Esophagus squamous epithelium (tissue), 5 donors: ENCODE measurements at places on chromosomes 12 and 14.

GRCh38 chr14:101960225-101960624, 4.1 kb upstream of the DYNC1H1 start:
- DNase-seq = no peak
- peaks cover 20% of the 10 kb centered on the region for H3K4me1 ChIP-seq
- no peak overlapping the region for H3K4me3 ChIP-seq

- DNase-seq = no peak
- no peaks in the 10 kb centered on the region for H3K27me3 ChIP-seq
- H3K4me3 ChIP-seq = no peak overlapping the region
- peaks cover 12% of the 10 kb centered on the region for H3K4me1 ChIP-seq
- no peak overlapping the region for H3K27ac ChIP-seq
- no peaks in the 10 kb centered on the region for H3K36me3 ChIP-seq
Observed at GRCh38 chr12:53698948-53699677, 23.2 kb upstream of the ATP5MC2 start.

DNA sequence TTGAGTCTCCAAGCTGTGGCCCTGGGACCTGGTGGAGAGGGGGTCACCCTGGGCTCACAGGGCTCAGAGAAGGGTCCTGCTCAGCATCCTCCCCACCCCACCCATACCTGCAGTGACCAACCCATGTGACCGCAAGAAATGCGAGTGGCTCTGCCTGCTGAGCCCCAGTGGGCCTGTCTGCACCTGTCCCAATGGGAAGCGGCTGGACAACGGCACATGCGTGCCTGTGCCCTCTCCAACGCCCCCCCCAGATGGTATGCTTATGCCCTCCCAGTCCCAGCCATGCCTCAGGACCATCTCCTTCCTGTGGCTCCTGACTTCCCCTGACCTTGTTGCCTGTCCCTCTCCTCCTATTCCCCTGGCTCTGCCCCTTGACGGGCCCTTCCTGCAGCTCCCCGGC, 6.7 kb upstream of the NXPH4 start:
- H3K4me1 ChIP-seq = peaks cover 22% of the 10 kb centered on the region
- peaks cover 36% of the 10 kb centered on the region for H3K36me3 ChIP-seq
- H3K4me3 ChIP-seq = no peak overlapping the region
- no peak for DNase-seq

DNA sequence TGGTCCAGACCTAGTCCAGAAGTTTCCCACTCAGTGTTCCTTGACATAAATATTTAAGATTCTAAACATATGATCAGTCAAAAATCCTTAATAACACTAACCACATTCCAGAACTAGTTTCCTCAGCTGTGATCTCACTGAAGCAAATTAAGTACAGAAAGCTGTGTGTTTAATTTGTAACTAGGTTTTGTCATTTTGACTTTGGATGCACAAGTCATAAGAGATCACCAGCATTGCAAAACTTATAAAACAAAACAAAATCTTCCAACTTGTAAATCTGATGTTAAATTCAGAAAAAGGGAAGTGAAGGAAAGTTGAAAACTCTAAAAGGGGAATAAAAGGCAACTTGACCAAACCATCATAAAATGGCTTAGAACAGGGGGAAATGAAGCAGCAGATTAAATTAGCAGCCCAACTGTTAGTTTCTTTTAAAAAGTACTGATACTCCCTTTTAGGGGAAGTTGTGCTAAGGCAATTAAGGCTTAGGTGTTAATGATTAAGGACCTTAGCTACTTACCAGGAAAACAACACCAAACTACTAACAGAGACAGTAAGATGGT, 56.6 kb downstream of the SH2B3 start:
- H3K36me3 ChIP-seq = no peaks in the 10 kb centered on the region
- DNase-seq = no peak
- H3K27me3 ChIP-seq = no peaks in the 10 kb centered on the region
- H3K4me1 ChIP-seq = no peaks in the 10 kb centered on the region

DNA sequence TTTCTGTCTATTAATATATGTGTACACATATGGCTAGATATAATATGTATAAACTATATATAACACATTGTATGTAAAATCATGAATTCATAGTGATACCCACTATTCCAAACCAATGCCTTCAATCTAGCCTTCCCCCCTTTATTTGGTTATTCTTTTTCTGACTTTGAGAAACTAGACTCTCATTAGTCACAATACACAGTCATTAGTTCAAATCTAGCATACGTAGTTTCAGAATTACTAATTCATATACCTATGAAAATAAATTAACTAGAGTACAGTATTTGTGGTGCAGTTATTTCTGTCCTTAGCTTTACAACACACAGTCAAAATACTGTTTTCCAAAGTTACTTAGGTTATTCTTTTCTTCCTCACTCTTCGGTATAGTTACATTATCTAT, 268.2 kb downstream of the DPF3 start:
- no peaks in the 10 kb centered on the region for H3K27me3 ChIP-seq
- no peak overlapping the region for H3K27ac ChIP-seq
- H3K36me3 ChIP-seq = no peaks in the 10 kb centered on the region
- H3K4me3 ChIP-seq = no peak overlapping the region
- DNase-seq = no peak
- no peaks in the 10 kb centered on the region for H3K4me1 ChIP-seq
